ENCODE measurements at places on chromosomes 2 and 18. TPM values are rescaled to one million over a fixed set of nuclear protein-coding genes. Genes with fewer than 3 reads are reported as not detected.

The TMEM237 gene
- 20.0 TPM for polyA plus RNA-seq

The SYT4 gene
- polyA plus RNA-seq, result 0.38 TPM

The PROKR1 gene
- polyA plus RNA-seq, result not detected

The HOXD12 gene
- polyA plus RNA-seq, result not detected

The VWA3B gene
- polyA plus RNA-seq, result not detected

The LYPD6B gene
- polyA plus RNA-seq, result not detected

The ASB18 gene
- polyA plus RNA-seq, result not detected

The SLC30A3 gene
- 20.2 TPM for polyA plus RNA-seq

The PSMA8 gene
- polyA plus RNA-seq, result not detected

The KLHL30 gene
- polyA plus RNA-seq, result 3.5 TPM
